ENCODE measurements at places on chromosomes 3 and 15.

DNA sequence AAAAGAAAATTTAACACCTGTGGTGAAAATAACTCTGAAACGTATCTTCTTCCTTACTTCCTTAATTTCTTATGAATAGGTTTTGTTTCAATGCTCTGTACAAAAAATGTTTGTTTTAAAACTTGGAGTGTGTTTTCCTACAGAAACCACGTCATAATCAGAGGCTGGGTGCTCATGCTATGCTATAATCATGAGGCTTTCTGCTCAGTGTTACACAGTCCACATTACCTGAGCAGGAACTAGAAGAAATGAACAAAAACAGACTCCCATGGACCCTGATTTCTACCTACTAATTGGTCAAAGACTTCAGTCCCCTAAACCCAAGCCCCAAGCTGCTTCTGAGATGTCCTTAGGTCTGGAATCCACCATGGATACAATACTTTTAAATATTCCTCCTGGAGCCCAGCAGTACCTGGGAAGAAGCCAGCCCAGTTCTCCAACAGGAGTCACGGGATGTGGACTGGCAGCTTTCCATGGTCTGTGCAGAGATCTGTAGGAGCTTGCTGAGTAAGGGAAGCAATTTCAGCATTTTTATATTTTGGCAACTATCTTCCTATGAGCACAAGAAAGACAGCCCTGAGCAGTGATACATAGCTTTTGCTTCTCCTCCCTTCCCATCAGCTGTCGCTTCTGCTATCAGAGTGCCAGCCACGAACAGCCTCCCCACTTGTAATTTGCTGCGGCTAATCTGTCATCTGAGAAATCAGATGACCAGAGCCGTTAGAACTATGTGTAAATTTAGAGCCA, 65.6 kb downstream of the WDR72 start:
- peak; percentile 54 for DNase-seq

DNA sequence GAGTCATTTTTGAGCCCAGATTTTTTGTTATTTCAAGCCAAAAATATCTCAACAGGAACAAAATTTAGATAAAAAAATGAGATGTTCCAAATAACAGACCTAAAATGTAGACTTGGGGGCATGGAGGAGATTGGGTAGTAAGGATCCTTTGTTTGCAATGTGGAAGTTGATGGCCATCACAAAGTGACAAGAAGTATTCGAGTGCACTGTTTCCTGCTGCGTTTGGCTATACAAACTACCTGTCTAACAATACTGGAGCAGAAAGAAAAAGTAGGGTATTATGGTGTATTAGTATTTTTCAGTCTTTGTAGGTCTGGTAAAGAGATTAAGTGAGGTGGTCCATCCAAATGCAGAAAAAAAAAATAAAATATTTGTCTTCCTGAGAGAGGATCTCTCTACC, 284.2 kb downstream of the C3orf38 start:
- DNase-seq = no peak

DNA sequence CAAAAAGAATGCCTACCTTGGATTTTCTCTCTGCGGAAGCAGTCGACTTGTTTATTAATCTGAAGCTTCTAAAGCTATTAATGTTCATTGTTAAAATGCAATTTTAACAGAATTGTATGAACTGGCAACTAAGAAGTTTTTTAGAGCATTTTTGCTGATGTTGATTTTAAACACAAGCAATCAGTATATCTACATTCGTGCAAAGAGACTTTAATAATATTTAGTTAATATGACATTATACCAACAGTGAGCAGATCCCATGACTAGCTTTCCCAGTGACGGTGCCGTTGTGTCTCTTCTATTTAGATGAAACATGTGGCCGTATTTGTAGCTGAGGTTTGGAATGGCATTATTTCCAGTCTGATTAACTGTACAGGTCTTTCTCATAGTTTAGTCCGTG, 88.0 kb downstream of the PEX5L start:
- DNase-seq = no peak

GRCh38 chr3:32109256-32109655, 2.8 kb downstream of the GPD1L start:
- DNase-seq = peak; percentile 63

GRCh38 chr3:45103753-45104714, 42.1 kb downstream of the CDCP1 start:
- DNase-seq = no peak

- no peak for DNase-seq
Observed at GRCh38 chr3:104347291-104347690, 1019.4 kb upstream of the ALCAM start.

Measured in right forelimb (tissue), 1 donor.